Neural crest cell (in vitro differentiated cells): ENCODE measurements at places on chromosomes 12 and 14. TPM values are rescaled to one million over a fixed set of nuclear protein-coding genes. Genes with fewer than 3 reads are reported as not detected.

The CFAP251 gene
- 1.6 and 2.0 TPM in 2 replicates for total RNA-seq

The RNASE4 gene
- 2.6 TPM in 2 replicates for total RNA-seq

GRCh38 chr14:93832081-93832480 is 43.8 kb upstream of the PRIMA1 start:
- no peak for DNase-seq

DNA sequence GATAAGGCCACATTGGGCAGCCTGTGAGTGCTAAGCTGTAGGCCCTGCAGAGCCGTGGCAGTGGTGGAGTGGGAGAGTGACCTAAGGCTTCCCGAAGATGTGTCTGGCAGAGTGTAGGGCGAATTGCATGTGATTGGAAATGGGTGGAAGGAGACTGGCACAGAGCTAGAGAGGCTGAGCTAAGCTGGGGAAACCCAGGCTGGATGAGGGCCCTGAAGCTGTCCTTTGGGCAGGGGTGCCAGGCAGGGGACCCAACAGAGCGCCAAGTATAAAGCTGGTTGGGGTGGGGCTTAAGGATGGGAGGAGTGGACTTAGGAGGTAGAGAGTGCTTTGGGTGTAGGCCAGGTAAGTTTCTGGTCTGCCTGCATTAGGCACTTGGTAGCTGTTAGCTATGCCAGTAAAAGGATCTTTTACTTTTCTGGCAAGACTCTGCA is 47.9 kb downstream of the WDR20 start:
- no peak for DNase-seq

DNA sequence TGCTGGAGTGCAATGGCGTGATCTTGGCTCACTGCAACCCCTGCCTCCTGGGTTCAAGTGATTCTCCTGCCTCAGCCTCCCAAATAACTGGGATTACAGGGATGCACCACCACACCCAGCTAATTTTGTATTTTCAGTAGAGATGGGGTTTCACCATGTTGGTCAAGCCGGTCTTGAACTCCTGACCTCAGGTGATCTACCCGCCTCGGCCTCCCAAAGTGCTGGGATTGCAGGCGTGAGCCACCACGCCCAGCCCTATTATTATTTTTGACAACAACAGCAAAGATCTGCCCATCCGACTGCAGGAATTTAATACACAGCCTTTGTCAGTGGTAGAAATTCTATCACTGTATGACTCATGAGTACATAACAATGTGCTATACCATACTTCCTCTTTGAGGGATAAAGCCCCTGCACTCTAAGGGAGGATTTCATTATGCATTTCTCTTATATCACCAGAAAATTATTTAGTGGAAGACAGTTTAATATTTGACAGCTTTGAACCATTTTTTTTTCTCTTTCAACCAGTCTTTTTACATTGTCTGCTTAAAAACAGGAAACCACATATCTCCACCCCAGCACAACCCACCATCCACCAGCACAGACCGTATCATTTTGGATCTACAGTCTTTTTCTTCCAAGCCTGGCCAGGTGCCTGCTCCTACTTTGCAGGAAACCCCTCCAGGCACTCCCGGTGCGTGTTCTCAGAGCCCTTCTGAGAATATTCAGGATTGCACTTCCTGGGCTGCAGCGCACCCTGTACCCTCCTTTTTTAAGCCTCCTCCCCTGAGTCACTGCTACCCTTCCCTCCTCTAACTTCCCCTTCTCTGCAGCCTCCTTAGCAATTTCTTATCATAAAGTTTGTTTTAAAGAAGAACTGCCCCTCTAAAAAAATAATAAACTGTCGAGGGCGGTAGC is 594 bp downstream of the ARHGDIB start:
- no peak for DNase-seq

- DNase-seq = no peak
Observed at GRCh38 chr12:68458866-68459265, 126.7 kb upstream of the MDM1 start.

DNA sequence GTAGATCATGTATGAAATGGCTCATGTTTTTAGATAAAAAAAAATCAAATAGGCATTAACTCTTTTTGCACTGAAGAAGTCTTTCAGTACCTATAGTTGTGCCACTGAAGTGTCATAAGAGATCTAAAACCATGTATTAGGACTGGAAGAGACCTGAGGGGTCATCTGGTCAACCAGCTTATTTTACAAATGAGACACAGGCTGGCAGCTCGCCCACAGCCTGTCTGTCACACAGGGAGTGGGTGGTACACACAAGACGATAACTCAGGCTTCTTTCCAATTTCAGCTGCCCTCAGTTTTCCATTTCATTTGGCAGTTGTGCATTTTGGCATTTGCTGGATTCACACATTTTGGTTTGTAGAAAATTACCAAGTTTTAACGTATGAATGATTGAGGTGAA is 34.7 kb downstream of the C12orf75 start:
- DNase-seq = no peak

GRCh38 chr14:99578541-99579101 is 25.4 kb downstream of the CCDC85C start:
- DNase-seq = no peak

DNA sequence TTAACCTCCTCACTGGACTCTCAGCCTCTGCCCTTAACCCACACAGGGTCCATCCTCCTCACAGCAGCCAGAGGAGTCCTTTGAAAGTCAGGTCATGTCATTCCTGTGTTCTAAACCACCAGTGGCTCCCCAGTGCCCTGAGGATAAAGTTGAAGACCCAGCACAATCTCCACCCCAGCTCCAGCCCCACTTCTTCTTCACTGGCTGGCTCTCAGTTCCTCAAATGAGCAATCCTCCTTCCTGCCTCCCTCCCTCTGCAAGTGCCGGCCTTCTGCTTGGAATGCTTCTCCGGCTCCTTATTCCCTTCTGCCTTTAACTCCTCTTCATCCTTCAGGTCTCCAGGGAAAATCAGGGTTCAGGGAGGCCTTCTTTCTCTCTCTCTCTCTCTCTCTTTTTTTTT is 32.0 kb upstream of the SPPL3 start:
- no peak for DNase-seq
